ENCODE measurements at places on chromosomes 2 and 18.

DNA sequence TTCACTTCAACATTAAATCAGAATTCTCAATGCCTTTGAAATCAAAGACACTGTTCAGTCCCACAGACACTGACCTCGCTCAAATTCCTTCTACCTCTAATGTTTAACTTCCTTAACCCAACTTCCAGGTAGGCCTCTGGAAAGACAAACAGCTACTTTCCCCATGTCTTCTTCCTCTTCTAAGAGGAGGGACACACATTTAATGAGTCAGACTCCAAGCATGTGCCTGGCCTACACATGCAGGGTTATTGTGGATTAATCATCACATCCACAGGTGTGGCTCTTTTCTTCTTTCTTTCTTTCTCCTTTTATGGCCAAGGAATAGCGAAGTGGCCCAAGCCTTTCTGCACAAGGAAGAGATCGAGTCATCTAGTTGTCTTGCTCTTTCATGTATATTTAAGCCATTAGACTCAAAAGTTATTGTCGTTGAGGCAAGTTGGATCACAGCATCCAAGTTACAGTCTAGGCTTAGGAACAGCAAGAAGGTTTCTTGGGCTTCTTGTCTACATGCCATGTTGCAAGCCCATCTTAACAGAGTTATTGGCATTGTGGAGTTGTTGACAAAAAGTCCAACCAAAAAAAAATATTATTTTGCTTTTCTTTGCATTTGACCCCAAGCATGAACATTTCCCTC is 387.8 kb downstream of the IRS1 start:
- DNase-seq, result no peak

DNA sequence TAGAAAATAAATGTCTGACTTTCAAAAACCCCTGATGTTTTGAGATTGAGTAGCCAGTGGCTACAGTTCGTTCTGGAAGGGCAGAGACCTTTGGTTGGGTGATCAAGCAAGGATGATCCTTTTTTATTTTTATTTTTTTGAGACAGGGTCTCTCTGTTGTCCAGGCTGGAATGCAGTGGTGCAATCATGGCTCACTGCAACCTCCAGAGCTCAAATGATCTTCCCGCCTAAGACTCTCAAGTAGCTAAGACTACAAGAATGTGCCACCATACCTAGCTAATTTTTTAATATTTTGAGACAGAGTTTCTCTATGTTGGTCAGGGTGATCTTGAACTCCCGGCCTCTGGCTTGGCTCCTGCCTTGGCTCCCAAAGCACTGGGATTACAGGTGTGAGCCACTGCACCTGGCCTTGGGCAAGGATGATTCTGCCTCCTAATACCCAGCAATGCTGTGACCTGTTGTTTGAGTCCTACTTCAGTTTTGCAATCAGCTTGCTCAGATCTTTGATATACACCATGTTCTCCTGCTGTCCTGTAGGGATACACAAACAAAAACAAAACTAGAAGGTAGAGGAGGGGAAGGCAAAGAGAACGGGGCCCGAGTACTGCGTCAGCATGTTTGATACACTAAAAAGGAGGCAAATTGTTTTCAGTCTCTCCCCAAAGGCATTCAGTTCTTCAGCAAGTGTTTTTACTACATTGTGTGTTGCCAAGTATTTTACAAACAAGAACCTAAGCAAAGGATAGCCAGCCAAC is 59.2 kb upstream of the LYPD6B start:
- no peak for DNase-seq

DNA sequence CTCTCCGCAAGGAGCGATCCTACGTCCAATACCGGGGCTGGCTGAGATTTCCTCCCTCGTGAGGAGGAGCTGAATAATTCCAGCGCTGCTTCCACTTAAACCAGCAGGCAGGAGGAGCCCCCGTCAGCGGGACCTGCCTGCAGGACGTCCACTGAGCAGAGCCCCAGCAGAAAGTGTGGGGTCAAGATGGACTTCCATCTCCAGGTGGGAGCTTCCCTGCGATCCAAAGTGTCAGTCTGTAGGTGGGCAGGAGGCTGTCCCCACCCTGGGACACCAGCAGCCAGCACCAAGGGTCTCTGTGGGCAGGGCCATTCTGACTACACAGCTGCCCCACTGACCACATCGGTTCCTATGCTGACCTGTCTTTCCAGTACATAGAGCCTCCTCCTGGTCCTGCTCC is 462 bp upstream of the OTOS start:
- peak; percentile 42 for DNase-seq

DNA sequence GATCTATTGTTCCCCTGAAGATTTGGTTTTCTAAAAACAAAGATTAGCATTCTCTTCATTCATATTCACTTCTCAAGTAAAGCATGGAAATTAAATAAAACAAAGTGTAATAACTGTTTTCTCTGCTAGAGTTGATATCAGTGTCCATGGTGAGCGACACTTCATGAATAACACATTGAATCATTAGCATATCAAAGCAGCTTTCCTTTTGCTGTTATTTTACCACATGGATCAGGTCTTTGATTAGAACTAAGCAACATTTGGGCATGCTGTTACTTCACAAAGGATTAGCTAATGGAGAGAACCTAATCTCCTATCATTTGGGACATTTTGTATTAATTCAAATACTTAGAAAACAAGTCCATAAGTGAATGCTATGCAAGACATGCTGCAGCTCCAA is 368.8 kb upstream of the CDH19 start:
- no peak for DNase-seq

- peak; percentile 76 for DNase-seq
Observed at GRCh38 chr2:88170472-88170892, 336 bp downstream of the THNSL2 start.

DNA sequence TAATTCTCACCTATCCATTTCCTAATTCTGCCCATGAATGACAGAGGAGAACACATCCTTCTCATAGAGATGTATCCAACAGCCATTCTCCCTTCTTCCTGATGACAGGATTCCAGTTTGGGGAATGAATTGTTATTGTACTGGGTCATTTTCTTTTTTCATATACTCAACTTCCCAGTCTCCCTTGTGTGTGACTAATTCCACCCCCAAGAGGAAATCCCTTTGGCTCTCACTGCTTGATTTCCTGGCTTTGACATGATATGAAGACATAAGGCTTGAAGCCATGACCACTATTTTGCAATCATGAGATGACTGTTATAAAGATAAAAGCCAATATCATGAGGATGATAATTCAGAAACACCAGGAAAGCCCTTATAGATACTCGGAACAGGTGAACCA is 384.7 kb upstream of the ACVR2A start:
- DNase-seq, result no peak

DNA sequence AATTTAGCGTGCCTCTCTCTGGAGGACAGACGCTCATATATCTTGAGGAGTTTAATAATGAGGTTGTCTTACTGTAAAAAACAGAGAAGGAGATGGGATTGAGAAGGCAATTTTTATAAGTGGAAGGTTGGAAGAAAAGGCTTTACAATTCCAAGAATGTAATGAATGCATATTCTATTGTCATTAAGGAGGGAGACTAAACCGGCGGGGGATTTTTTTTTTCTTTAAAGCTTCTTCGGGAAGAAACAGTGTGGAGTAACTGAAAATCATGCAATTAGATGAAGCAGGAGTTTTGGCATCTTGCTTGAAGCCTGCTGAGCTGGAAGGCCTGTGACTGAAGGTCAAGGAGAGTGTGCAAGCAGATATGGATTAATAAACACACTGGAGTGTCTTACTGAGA is 124.4 kb downstream of the HRH4 start:
- no peak for DNase-seq

- no peak for DNase-seq
Observed at GRCh38 chr18:63180971-63181376, 138.6 kb downstream of the BCL2 start.
